Esophagus squamous epithelium (tissue), 5 donors: ENCODE measurements at places on chromosomes 12 and 14. TPM values are rescaled to one million over a fixed set of nuclear protein-coding genes. Genes with fewer than 3 reads are reported as not detected.

- no peak for DNase-seq
These were observed 16.9 kb downstream of the PLEKHG7 start for GRCh38 chr12:92719674-92720073.

GRCh38 chr14:100903134-100903468, 421 bp downstream of the RTL1 start:
- DNase-seq = no peak

GRCh38 chr12:11228296-11228879, 41.1 kb downstream of the PRB3 start:
- no peak for DNase-seq

DNA sequence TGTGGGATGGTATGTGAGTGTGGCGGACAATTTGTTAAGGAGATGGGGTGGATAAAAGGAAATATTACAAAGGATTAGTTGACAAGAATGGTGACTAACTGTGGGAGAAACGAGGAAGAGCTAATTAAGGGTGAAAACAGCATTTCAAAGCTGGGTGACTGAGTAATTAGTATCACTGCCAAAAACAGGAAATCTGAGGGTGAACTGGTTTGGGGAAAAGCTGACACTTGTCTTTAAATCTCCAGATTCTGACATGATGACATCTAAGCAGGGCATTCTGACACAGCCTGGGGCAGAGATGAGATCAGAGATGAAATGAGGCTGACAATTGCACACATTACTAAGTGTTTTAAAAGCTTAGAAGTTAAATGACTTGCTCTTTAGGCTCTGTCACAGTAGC, 42.4 kb upstream of the CCDC175 start:
- DNase-seq = no peak

- no peak for DNase-seq
These were observed 34.5 kb downstream of the NAV3 start for GRCh38 chr12:77865178-77865577.

DNA sequence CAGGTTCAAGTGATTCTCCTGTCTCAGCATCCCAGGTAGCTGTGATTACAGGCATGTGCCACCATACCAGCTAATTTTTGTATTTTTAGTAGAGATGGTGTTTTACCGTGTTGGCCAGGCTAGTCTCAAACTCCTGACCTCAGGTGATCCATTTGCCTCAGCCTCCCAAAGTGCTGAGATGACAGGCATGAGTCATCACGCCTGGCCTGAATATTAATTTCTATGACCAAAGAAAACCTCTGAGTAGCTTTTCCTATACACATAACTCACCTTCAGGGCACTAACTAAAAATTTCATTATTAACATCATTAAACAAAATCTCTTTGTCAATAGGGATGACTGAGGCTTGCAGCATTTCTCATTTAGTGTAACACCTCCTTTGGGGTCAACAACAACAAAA, 259.6 kb upstream of the KRR1 start:
- DNase-seq = no peak

GRCh38 chr14:37147310-37147880, 25.0 kb downstream of the SLC25A21 start:
- DNase-seq = no peak

- DNase-seq = no peak
These were observed 293.7 kb downstream of the BTG1 start for GRCh38 chr12:91851741-91852477.

DNA sequence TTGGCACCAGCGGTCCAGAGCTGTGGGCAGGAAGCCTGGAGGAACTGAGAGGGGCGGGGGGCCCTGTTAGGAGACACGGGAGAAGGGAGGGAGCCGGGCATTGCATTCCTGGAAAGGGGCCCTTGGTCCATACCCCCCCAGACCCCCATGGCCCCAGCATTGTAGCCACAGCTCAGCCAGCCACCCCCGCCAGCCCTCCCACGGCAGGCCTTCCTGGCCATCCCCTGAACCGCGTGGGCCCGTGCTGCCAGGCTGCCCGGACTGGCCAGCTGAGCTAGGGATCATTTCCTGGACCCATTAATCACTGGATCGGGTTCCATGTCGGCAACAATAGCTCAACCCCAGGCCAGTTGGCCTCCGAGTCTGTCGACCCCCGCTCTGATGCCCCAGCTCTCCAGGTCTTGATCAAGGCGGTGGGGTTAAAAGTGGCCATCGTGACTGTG, 39.8 kb upstream of the DIO3 start:
- DNase-seq = no peak

- DNase-seq = no peak
These were observed 8.3 kb downstream of the GALNT16 start for GRCh38 chr14:69268223-69268622.

GRCh38 chr14:95547272-95547625, 12.4 kb downstream of the GLRX5 start:
- no peak for DNase-seq

DNA sequence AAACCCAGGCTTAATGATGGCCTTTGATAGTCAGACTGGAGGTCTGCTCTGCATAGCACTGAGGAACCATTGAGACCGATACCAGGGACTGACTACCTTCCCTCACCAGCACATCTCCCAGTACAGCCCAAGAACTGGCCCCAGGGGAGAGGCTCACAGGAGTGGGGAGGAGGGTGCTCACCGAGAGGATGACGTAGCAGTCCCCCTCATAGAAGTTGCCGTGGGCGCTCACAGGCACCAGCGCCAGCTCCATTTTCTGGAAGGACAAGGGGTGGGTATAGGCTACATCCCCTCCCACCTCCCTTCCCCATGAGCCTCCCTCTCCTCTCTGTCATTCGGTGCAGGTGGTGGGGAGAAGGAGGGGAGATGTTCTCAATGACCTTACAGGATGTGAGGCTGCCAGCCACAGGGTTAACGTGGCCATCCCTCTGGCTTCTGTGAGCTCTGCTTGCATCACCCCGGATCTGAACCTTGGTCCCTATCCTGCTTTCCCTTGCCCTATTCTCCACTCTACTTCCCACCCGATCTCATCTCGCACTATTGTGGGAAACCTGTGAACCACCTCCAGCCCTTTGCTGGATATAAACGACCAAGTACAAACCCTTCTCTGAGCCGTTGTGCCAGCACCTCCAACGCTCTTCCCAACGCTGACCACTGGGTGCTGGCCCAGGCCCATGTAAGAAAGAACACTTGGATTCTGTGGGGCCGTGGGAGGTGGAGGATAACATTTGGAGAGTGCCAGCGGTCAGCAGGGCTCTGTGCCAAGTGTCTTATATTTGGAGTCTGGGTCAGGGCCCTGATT, 4.4 kb downstream of the AVIL start:
- no peak for DNase-seq

The PPP4R4 gene
- total RNA-seq = 1.7 TPM

The CCDC177 gene
- not detected for total RNA-seq

The STON2 gene
- total RNA-seq = 58.7 TPM

The TAS2R13 gene
- total RNA-seq = 0.88 TPM
